Activated CD8-positive, alpha-beta memory T cell treated with anti-CD3 and anti-CD28 coated beads, Interleukin-2, amount 50 U/mL, for 4 hours (primary cell): ENCODE measurements at places on chromosomes 4 and X.

- no peak for DNase-seq
Observed at GRCh38 chr4:8402640-8403039, 37.9 kb downstream of the ACOX3 start.

DNA sequence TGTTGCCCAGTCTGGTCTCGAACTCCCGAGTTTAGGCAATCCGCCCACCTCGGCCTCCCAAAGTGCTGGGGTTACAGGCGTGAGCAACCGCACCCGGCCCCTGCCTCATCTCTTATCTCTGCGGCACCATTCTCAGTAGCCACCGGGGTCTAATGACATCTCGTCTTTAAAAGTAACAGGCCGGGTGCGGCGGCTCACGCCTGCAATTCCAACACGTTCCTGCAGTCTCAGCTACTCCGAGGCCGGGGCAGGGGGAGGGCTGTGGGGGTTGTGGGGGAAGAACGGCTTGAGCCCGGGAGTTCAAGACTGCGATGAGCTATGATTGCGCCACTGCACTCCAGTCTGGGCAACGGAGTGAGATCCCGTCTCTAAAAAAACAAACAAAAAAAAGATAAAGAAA, 28.8 kb downstream of the ING2 start:
- no peak for DNase-seq

DNA sequence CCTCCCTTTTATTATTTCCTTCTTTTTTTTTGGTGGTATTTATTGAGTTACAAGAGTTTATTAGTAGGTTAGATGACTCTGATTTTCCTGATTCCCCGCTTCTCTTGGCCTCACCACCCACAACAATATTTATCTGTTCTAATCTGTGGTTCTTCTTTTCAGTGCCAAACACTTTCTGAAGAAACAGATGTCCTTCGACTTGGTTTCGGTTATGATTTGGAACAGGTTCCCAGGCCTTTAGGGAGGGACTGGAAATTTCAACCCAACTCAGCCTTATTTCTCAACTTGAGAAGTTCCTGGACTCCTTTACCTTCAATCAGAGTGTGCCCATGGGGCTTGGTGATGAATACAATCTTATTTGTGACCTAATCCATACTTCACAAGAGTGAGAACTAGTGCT, 108.1 kb downstream of the UCHL1 start:
- DNase-seq = no peak

DNA sequence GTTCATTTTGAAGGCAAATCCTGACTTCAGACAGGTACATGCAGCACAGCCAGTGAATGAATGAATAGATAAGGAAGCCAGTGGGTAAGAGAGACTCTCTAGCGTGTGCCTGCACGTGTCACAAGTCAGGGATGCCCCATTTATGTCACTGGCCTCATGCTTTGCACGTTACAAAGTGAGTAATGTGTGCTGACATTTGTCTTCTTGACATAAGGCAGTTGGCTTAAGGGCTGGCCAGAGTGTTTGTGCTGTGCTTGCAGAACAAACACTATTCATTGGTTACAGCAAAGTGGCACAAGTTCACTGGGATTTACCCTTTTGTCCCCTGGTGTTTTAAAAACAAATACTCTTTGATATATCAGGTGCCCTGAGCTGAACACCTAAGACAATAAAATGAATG, 55.9 kb downstream of the CRMP1 start:
- DNase-seq = no peak

DNA sequence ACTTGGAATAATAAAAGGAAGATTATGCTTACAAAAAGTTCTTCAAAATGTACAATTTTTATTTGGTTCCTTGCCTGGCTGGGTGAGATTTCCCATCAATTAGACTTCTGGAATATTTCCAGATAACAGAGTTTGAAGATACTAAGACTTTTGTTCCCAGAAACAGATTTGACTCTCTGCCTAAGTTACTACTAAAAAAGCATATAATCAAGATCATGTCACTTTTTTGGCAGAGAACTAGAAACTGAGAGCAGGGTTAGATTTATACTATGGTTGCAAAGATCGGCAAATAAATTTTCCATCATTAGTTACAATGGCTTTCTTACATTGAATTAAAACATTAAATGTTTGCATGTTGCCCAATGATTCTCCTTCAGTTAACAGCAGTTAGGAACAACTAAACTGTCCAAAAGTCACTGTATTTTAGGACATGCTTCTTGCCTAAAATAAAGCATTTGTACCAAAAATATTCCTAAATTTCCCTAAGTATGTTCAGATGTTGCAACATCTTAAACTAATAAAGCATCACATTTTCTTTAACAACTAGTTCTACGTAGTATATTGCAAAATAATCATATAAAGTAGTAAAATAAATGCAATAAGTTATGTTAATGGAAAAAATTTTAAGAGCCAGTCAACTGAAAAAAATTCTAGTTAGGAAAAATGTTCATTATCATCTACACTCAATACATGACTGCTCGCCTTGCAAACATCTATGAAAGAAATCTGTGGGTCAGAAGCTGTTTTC, 73.0 kb downstream of the SEC24D start:
- no peak for DNase-seq

GRCh38 chr4:112288455-112288854, 2.8 kb upstream of the TIFA start:
- no peak for DNase-seq

- no peak for DNase-seq
Observed at GRCh38 chrX:116435597-116435996, 809 bp upstream of the SLC6A14 start.

GRCh38 chr4:112813790-112814189, 176.8 kb downstream of the LARP7 start:
- no peak for DNase-seq

- no peak for DNase-seq
Observed at GRCh38 chr4:54082168-54082567, 17.8 kb upstream of the CHIC2 start.

DNA sequence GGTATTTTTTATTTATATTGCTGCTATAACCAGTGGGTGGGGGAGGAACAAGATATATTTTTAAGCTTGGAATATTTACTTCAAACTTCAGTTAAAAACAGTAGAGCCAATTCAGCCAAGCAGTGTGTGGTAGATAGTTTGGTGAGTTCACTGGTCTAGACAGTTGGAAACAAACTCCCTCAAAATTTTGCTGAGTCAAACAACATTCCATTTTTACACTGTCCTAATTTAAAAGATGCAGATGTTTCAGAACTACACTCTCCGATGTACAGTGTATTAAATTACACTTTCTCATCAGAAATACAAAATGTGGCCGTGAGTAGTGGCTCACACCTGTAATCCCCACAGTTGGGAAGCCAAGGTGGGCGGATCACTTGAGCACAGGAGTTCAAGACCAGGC, 23.3 kb downstream of the PRKX start:
- no peak for DNase-seq

DNA sequence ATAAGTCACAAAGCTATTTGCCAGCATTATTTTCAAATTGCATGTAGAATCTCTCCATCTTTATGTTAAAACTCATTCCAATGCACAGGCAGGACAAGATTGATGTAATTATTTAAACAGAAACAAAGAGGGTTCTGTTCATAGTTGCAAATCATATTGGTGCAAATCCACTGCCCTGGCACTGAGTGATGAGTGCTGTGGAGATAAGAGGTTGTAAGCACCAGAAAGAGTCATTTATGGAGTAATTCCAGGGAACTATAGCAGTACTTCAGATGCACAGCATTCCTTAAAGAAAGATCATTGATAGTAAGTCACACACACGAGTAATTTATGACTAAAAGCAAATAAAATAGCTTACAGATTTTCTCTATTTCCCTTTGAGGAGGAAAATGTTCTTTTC, 337.7 kb upstream of the CTSO start:
- no peak for DNase-seq

DNA sequence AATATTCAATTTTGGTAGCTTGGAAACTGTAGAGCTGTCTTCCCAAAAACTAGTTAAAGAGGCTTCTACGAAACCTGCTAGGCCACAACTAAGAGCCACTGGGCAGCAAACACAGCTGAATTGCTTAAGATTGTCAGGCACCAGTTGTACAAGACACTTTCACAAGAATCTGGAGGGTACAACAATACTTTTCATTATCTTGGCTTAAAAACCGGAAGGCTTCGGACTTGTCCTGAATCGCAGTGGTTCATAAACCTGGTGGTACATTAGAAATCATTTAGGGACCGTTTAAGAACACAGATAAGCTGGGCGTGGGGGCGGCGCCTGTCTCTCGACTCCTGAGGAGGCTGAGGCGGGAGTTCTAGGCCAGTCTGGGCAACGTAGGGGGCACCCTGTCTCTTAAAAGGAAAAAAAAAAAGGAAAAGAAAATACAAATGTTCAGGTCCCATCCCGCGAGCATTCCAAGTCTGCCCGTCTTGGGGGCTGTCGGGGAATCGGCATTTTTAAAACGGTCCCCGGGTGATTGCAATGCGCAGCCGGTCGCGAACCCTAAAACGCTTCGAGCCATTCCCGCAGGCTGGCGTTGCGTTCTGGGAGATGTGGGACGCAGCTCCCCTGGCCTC, 763 bp downstream of the PYURF start:
- DNase-seq = peak; percentile 31

DNA sequence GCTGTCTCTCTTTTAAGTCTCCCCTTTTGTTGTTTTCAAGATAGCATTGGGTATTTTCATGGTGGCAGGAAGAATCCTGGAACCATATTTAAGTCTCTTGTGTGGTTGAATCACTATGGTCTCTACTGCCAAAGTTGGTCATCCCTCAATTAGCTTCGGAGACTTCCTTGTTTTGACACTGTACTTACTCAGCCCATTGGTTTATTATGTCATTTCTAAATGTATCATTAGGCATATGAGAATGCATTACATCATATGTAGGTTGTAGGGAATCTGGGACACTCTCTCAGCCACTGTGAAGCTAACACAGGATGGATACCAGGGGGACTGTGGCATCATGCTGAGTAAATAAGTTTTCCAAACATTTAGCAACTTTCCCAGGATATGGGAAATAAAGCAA, 211.8 kb downstream of the DTHD1 start:
- DNase-seq = no peak

- DNase-seq = no peak
Observed at GRCh38 chr4:5267408-5267807, 216.1 kb downstream of the STK32B start.

DNA sequence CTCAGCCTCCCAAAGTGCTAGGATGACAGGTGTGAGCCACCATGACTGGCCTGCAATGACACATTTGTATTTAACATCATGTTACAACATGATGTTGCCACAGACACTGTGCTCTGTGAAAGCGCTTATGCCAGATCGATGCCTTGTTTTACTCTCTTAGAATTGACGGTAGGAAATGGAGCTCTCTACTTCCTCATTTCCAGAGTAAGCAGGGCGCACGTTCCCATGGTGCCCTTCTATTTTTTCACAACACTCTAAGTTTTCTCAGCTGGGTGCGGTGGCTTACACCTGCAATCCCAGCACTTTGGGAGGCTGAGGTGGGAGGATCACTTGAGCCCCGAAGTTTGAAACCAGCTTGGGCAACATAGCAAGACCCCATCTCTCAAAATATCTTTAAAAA, 60.7 kb upstream of the DHRSX start:
- no peak for DNase-seq

DNA sequence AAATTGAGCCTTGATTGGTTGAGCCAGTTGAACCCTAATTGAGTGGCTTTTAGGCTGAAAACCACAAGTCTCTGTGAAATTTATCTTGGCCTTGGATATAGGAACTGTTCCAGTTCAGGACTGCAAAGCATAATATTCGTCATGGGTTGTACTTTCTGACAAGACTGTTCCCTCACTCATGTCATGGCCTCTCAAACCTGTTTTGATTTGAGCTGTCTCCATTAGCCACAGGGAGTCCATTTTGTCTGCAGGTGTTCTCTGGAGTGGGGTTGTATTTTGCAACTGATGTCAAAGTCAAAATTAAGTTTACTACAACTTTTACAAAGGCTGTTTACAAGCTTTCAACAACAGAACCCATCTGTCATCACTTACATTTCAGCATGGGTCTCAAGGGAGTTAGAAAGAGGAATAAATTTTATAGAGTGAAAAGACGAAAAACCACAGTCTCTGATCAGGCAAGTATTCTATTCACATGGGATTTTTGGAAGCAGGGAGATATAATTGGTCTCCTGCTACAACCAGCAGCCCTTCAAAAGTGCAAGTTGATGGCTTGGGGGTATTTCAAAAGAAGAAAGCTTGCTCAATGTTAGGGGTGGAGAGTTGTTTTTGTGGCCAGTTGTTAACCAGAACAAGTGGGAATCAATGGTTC, 1716.3 kb downstream of the C4orf33 start:
- no peak for DNase-seq

GRCh38 chrX:22063284-22063683, 31.2 kb downstream of the PHEX start:
- DNase-seq = no peak

DNA sequence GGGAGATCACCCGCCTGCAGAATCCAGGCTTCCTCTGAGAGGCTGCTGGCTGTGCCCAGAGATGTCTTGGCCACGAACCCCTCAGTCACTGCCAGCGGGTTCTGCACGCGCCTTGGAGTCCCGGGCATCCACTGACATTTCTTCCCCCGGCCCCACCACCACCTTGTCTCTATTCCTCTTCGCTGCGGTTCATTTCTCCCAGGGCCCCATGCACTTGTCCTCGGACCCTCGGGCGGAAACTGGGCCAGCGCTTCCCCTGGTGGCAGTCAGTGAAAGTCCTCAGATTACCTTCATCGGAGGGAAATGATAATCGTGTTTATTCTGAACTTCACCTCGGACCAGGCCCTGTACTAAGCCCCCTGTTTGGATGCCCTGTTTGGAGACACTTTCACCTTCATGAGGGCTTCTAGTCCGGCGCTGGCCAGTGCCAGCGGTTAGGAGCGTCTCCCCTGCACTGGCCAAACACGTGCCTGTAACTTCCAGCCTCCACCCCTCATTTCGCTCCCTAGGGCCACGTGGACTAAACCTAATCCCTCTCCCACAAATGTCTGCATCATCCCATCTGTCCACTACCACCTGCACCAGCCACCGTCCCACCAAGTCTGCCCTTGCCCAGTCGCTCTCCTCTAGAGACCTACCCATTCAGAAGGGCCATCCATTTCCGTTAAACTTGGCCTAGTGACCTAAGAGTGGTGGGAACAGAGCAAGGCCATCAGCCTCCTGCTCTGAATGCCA, 82.0 kb downstream of the DCTD start:
- DNase-seq = no peak

DNA sequence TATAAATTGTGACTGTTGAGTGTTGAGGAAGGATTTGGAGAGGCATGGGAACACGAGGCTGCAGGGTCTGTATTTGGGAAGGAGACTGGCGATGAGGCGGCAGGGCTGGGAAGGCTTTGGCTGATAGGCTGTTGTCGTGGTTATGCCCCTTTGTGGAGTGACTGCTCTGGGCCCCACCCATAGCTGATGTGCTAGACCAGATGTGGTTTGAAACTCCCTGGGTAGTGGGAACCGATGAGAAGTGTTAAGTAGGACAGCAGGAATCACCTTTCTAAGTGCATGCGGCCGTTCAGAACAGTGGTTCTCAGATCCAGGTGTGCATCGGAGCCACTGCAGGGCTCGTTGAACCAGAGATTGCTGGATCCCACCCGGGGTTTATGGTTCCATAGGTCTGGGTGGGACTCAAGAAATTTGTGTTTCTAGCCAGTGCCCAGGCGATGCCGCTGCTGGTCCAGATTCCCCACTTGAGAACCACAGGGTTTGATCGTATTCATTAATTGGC, 42.3 kb downstream of the TBC1D14 start:
- DNase-seq = no peak

- DNase-seq = no peak
Observed at GRCh38 chr4:76095568-76095967, 21.1 kb downstream of the ART3 start.

- DNase-seq = no peak
Observed at GRCh38 chrX:148271263-148271662, 229.2 kb upstream of the AFF2 start.
